ENCODE measurements at places on chromosomes 6 and 20.
A peak's percentile ranks its signal among the peaks of the same experiment; 100 is the strongest.

GRCh38 chr6:96990462-96990861 lies 65.9 kb downstream of the KLHL32 start:
- DNase-seq, result no peak

DNA sequence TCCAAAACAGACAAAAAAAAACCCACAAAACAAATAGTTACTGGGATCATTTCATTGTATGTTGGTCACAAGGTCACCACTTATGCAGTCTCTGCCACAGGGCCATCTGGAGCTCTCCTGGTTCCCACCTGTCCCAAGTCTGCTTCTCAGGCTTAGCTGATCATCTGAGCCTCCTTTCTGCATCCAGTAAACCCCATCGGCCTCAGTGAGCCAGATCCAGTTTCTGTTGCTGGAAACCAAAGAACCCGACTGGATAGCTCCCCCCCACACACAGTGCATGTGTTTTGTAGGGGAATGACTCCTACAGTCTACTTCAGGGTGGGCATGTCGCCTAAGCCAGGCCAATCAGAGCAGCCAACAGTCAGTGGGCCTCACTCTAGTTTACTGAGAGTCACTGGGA lies 233.3 kb downstream of the PREX1 start:
- no peak for DNase-seq

GRCh38 chr6:156564127-156564806 lies 212.9 kb upstream of the ARID1B start:
- peak; percentile 38 for DNase-seq

- peak; percentile 27 for DNase-seq
Measured at GRCh38 chr6:37705239-37706051, 7.8 kb upstream of the MDGA1 start.

DNA sequence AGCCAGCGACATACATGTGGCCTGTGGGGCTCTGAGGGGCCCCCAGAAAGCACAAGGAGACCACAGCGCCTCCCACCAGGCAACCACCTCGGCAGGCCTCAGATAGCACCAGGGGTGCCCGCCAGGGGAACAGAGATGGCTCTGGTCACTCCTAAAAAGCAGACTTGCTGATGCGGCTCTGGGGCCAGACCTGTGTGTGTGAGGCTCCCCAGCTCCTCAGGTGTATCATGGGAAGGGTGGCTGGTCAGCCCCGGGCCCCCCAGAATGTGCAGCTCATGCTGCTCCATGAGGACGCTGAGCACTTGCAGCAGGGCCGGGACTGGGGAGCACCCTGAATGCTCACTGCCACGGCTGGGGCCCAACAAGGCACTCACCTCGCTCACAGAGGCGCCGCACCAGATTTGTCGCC lies 60.2 kb downstream of the PYGB start:
- DNase-seq, result no peak

GRCh38 chr6:139381216-139381865 lies 6.9 kb upstream of the CITED2 start:
- DNase-seq, result no peak

DNA sequence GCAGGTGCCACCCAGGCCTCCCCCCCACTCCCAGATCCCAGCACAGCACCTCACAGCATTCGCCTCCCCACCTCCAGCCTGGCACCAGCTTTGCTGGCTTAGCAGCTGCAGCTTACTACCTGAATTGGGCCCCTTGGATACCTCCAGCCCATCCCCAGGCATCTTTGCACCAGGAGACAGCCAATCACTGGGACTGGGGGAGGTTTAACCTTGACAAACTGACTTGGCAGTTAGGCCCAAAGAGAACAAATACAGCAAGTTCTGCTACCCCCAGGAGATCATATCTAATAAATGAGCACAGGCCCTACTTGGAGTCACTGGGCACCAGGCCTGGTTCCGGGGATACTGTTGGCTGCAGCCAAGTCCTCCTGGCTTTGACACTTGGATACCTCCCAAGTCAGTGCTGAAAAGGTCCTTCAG lies 8.8 kb downstream of the PDRG1 start:
- no peak for DNase-seq

DNA sequence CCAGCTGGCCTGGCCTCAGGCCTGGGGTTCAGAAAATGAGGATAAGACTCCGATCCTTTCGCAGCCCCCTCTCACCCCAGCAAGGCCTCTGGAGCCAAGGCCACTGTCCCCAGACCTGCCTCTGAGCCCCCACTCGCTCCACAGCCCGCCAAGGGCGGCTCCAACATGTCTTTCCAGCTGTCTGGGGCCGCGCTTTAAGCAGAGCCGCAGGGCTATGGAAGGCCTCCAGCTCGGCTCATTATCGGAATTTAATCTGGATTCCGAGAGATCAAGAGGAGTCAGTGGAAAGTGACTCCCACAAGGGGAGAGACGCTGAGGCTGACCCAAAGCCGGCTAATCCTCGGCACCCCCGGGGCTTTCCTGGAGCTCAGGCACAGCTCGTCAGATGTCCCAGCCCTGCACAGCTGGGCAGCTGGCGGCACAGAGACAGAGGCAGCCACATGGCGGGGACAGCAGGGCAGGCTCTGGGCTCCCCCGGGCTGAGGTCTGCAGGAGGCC lies 41.8 kb downstream of the BMP7 start:
- peak; percentile 8 for DNase-seq

DNA sequence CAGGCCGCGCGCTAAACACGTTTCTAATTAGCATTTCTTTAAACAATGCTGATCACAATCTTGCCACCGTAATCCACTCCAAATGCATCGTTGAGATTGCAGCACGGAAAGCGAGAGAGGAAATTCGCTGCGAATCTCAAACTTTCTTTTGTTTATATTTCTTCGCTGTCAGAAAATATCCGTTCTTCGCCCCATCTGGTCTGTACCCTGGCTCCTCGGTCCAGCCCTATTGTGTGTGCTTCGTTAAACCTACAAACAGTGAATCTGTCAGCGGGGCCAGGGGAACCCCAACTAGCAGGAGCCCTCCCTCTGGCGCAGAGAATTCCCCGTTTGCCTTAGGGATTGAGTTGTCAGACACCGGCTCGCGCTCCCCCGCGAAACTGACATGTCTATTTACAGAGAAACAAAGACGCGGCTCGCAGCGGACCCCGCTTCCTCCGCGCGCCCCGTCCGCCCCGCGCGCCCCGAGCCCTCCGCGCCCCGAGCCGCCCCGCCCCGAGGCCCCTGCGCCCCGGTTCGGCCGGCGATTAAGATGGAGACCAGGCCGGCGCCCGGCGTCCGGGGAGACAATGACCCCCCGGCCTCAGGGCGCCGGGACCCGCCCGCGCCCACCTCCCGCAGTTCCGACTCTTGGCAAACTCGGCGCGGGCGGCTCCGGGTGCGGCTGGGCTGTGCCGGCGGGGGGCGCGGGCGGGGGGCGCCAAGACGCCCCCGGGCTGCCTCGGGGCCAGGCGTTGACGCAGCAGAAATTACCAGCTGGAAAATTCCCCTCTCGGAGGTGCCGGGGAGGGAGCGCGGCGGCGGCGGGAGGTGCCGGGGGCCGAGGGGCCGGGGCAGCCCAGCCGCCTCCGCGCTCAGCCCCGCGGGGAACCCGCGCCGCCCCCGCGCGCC lies 874 bp downstream of the ZBTB46 start:
- DNase-seq, result no peak

- DNase-seq, result peak; percentile 23
Measured at GRCh38 chr6:128124713-128125112, 223.9 kb upstream of the THEMIS start.

DNA sequence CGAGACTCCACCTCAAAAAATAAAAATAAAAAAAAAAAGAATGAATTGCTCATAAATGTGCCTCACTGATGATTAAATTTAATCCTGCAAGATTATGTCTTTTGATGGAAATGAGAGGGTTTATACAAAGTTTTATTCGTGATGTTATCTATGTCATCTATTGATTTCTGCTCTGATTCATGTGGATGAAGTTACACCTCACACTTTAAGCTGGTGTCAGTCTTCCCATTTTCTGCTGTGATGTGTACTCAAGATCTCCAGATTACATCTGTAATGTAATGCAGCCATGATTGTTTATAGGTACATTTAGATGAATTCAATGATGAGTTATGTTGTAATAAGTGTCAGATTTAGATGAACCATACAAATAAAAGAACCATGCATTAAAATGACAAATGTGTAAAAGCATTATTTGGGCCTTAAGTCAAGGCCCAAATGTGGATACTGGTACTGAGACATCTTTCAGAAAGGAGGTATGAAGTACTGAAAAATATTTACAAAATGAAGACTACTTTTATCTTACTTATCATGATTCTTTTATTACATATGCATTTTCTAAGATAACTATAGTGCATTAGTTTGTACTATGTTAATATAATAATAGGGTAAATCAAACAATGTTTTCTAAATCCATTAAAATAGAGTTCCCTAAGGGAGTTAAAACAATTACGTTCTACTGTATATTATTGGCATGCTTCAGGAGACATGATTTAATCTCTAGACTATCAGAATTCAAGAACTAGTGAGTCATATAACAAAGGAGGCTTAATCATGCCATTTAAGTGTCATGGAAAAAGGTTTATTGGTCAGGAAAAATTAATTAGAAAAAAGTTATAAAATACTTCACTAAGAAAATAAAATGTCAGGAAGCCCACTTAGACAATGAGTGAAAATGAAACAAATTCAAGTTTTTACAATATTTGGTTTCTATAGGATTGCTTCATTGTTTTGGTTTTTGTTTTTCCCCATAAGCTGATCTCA lies 34.5 kb downstream of the HCRTR2 start:
- DNase-seq, result no peak

- DNase-seq, result peak; percentile 68
Measured at GRCh38 chr20:23641936-23642751, 4.4 kb upstream of the CST3 start.

DNA sequence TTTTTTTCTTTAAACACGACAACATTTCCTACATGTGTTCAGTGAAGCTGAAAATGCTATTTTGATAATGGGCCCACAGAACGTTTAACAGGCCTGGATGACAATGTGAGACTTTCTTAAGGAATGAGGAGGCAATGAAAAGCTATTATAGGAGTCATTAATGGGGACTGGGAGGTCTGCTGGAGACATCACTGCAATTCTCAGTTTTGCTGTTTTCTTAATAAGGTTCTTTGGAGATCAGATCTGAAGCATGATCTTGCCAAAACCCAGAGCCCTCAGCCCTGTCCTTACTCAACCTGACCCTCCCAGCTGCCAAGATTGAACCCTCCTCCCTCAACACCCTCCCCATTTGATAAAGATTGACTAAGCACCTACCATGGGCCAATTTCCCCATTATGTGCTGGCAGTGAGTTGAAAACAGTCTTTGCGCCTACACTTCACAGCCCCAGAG lies 353.1 kb downstream of the MAFB start:
- DNase-seq, result no peak

- no peak for DNase-seq
Measured at GRCh38 chr6:56093776-56094175, 153.6 kb downstream of the COL21A1 start.

GRCh38 chr20:25984933-25985332 lies 288.3 kb upstream of the ZNF337 start:
- DNase-seq, result no peak

GRCh38 chr6:88164061-88164460 lies 2.1 kb downstream of the CNR1 start:
- DNase-seq, result no peak

- DNase-seq, result no peak
Measured at GRCh38 chr20:37544386-37544785, 16.7 kb upstream of the BLCAP start.

- peak; percentile 29 for DNase-seq
Measured at GRCh38 chr6:17397764-17398194, 4.4 kb downstream of the CAP2 start.

- no peak for DNase-seq
Measured at GRCh38 chr20:12225898-12226297, 308.2 kb downstream of the BTBD3 start.
